ENCODE measurements at places on chromosomes 11 and 22.

DNA sequence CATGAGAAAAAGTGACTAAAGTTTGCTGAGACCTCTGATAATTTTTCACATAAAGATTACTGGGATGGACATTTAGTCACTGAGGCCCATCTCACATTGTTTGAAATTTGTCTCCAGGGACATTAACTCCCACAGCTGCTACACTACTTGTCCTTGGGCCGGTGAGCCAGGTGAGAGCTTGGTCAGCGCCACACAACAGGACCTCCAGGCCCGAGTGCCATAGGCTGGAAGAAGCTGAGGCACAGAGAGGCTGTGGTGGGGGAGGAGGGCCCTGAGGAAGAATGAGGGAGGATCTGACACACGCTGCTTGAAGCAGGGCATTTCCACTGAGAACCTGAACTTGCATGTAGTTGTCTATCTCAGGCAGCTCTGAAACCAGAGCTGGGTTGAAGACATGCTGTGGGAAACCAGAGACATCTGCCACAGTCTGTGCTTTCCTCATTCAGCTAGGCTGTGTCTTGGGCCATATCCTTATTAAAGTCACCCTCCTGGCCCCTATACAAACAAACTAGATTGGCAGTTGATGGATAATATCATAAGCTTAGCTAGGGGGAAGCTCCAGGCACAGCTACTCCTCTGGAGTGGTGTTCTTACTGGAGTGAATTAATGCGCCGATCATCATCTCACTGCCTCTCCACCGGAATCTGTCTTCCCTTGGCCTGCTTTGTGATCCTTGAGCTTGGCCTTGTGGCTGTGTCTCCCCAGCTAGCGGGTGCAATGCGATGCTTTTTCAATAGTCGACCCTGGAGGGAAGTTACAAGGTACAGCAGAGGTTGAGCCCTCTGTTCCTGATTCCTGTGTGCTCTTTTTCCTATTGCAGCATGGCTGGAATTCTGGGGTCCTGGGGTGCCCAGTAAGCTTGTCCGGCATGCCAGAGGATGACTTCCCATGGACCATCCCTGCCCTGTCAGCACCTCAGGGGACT, 225.3 kb upstream of the B3GAT1 start:
- DNase-seq: no peak

DNA sequence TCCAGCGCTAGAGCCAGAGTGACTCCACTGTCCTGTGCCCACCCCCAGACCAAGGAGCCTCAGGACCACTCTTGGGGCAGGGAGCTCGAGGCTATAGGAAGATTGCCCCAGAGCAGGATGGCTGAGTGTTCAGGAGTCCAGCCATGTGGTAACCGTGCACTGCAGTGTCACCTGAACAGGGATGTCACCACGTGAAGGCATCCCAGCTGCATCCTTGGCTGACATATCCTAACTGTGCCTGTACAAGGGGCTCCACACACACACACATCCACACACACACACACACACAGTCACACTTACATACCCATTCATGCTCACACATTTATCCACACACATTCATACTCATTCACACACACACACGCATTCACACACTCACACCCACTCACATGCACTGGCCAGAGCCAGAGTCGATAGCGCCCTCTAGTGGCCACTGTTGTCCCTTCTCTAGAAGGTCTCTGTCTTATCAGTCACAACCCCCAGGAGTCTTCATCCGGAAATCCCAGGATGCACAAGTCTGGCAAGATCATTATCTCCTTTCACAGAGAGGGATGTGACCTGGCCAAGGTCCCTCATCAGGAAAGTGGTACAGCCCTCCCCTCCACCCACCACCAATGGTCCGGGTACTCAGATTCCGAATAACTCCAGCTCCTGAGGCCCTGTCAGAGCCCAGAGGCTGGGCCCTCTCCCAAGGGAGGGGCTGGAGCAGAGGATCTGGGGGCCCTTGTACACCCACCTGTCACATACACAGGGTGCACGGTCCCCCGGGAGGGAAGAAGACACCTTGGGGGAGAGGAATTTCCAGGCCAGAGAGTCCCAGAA, 55.1 kb downstream of the IGLL5 start:
- peak; percentile 71 for DNase-seq

DNA sequence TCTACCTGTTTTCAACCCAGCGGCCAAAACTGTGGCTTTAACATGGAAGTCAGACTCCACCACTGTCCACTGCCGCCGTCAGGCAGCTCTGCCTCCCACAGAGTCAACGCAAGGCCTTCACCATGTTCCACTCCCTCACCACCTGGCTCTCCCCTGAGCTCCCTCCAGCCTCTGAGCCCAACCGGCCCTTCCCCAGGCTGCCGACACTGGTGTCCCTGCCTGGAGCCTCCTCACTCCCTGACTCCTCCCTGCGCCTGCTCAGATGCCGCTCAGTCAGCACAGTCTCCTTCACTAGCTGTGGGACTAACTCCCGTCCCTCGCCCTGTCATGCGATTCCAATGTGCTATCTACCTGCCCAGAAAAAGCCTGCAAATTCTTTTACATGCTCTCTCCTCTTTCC, 16.3 kb downstream of the SULT4A1 start:
- DNase-seq: no peak

DNA sequence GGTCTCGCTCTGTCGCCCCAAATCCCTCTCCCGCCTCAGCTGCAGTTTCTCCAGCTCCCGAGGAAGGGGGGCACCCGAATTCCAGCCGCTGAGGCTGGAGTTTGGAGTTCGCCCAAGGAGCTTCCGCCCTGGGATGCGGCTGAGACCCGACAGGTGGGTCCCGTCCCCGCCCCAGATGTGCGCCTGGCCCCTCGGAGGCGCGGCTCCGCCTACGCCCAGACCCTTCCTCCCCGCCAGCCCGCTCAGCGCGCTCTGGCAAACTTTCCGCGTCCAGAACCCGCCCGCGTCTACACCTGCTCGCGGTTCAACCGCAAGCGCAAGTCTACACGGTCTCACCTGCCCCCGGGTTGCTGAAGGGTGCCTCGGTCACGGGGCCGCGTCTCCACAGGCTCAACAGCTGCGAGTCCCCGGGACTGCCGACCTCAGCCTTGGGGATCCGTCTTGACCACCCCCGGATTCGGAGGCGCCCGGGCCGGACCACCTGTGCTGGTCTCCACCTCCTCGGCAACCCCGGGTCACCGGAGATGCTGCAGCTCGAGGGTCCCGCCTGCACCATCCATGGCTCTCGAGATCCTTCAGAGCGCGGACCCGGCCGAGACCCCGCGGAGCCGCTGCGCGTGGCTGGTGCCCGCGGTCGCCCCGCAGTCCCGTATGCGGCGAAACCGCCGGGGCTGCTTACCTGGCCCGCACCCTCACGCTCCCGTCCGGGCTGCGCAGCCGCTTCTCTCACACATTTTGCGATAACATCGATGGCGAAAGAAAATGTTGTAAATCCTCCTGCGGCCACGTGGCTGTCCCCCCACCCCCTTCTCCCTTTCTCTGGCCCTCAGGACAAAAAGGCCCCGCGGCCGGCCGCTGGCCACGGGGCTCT, 63.6 kb downstream of the NFAM1 start:
- DNase-seq: no peak

- DNase-seq: peak; percentile 46
Measured at GRCh38 chr11:39374963-39375698, 2084.3 kb downstream of the LRRC4C start.

DNA sequence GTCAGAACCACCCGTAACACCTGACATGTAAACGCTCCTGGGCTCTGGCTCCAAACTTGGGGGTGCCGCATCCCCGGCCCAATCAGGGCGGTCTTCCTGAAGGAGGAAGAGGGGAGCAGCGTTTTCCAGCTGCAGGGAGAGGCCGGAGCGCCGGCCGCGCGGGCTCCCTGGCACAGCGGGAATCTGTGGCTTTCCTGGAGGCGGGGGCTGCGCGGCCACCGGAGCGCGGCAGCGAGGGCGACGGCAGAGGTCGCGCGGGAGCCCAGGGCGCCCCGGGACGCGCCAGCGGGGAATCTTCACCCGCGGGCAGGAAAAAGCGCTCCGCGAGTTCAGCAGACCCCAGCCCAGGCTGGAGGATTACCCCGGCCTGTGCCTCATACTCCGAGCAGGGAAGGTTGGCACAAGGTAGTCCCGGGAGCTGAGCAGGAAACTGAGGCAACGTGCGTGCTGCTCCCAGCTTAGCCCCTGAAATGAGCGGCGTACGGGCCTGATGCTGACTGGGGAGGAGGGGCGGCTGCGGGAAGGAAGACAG, 600 bp upstream of the ESAM start:
- no peak for DNase-seq
